ENCODE measurements at places on chromosomes 7 and 10.

GRCh38 chr10:73926152-73926764 is 15.3 kb downstream of the PLAU start:
- DNase-seq = no peak

GRCh38 chr7:158353606-158354570 is 233.7 kb downstream of the PTPRN2 start:
- DNase-seq = peak; percentile 5

DNA sequence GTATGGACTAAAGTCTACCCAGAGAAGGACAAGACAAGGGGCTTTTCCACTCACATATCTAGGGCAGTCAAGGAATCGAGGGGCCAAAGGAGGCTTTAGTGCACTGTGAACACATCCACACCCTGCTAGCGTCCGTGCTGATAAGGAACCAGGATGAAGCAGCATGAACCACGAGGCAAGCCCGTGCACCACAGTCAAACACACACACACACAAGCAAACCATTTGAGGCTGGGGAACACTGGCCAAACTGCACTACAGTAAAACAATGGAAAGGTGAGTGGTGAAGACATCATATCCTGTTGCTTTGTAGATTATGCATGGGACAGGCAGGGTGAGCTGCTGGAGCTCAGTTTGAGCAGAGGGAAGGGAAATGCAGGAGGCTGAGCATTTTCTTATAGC is 177.4 kb upstream of the CDCA7L start:
- no peak for DNase-seq

DNA sequence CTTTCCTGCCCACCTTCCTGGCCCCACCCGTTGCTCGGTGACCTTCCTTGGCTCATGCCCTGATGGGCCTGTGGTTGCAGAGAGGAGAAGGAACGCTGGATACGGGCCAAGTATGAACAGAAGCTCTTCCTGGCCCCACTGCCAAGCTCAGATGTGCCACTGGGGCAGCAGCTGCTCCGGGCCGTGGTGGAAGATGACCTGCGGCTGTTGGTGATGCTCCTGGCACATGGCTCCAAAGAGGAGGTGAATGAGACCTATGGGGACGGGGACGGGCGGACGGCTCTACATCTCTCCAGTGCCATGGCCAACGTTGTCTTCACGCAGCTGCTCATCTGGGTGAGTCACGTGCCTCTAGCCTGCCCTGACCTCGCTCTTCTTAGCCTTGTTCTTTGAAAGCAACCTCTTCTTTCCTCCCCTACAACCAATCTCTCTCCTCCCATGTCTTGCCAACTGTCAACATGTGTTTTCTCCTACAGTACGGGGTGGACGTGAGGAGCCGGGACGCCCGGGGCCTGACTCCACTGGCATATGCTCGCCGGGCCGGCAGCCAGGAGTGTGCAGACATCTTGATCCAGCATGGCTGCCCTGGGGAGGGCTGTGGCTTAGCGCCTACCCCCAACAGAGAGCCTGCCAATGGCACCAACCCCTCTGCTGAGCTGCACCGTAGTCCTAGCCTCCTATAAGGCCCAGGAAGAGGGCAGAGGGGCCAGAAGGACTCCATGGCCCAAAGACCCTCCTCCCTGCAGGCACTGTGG is 24.1 kb downstream of the GBX1 start:
- DNase-seq = peak; percentile 97

GRCh38 chr10:21681156-21681555 is 147.1 kb downstream of the MLLT10 start:
- no peak for DNase-seq

GRCh38 chr7:150753826-150754603 is 16.8 kb downstream of the GIMAP5 start:
- DNase-seq = no peak

DNA sequence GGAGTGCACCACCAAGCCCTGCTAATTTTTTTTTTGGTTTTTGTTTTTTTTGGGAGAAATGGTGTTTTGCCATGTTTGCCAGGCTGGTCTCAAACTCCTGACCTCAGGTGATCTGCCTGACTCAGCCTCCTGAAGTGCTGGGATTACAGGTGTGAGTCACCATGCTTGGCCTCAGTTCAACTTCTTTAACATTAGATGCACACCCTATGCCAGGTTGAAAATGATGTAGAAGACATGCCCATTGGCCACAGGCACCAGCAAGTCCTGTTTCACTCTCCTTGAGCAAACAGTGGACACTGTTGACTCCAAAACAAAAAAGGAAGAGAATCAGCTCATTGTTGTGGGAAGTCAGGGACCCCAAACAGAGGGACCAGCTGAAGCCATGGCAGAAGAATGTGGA is 1205.3 kb downstream of the REEP3 start:
- no peak for DNase-seq

DNA sequence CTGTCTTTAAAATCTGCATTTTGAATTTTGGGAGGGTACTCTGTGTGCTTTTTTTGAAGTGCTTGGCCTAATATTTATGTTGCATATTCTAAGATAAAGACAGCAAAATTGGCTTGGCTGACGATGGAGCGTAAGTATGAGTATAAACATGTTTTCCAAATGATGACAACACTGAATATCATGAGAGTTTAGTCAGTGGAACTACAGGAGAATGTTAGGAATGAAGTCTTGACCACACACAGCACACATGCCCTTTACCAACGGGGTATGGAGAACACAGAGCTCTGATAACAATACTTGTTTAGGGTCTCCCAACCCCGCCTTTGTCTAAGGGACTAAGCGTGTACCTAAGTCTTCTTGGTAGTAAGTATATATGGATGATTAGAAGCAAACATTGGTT is 253.9 kb upstream of the FZD8 start:
- DNase-seq = no peak

Data from DMS 273 treated with DMSO at 0.1 percent for 48 hours (cell line).